Activated CD4-positive, CD25-positive, alpha-beta regulatory T cell treated with anti-CD3 and anti-CD28 coated beads, Interleukin-2, amount 50 U/mL, for 72 hours (primary cell): ENCODE measurements at places on chromosomes 12 and 14.

GRCh38 chr14:68449561-68450181, 343.2 kb downstream of the ZFP36L1 start:
- DNase-seq, result no peak

DNA sequence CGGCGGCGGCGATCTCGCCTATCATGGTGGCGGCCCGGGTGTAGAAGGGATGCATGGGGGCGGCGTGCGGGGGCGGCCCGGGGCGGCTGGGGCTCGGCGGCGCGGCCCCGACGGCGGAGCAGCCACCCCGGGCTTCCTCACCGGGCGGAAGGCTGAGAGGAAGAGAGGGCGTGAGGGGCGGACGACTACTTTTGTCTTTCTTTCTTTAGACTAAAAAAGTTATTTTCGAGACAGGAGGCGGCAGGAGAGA, 240 bp downstream of the BTG1 start:
- DNase-seq, result peak; percentile 76

DNA sequence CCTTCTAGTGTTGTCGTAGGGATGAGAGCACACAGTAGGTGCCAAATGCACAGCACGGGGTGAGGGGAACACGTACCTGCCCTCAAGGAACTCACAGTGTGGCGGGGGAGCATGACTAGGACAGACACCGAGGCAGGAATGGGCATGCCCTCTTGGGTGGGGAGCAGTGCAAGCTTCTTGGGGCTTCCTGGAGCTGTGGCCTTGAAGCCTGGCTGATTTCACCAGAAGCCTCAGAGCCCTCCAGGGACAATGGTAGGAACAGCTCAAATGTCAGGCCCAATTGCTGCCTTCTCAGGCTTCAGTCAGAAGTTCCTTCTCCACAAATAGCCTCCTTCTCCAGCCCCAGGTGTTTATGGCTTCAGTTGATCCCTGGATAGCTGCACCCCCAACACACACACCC, 43.4 kb downstream of the TEAD4 start:
- no peak for DNase-seq

DNA sequence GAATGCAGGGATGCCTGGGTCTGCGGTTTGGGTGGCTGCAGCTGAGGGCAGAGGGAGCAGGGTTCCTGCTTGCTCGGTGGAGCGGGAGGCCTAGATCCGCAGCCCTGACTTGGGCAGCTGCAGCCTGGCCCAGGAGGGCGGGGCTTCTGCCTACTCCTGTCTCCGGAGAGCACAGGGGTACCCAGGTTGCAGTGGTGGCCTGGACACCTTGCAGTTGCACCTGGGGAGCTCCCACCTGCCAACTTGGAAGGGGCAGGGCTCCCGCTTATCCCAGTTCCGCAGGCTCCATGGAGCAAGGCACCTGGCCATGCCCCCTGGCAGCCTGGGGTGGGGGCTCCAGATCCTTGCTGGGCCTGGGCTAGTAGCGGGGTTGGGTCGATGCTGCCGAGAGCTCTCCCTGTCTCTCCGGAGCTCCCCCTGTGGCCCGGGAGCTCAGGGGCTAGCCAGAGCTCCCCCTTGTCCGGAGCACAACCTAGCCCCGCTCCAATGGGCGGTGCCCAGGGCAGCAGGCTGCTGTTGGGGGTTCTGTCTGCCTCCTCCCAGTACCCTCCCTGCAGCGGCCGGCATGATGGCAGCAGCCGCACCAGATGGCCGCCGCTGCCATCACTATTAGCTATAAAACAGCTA, 136.4 kb downstream of the PTPRR start:
- DNase-seq, result no peak

- DNase-seq, result no peak
Measured at GRCh38 chr12:97800561-97800960, 338.0 kb downstream of the RMST start.

DNA sequence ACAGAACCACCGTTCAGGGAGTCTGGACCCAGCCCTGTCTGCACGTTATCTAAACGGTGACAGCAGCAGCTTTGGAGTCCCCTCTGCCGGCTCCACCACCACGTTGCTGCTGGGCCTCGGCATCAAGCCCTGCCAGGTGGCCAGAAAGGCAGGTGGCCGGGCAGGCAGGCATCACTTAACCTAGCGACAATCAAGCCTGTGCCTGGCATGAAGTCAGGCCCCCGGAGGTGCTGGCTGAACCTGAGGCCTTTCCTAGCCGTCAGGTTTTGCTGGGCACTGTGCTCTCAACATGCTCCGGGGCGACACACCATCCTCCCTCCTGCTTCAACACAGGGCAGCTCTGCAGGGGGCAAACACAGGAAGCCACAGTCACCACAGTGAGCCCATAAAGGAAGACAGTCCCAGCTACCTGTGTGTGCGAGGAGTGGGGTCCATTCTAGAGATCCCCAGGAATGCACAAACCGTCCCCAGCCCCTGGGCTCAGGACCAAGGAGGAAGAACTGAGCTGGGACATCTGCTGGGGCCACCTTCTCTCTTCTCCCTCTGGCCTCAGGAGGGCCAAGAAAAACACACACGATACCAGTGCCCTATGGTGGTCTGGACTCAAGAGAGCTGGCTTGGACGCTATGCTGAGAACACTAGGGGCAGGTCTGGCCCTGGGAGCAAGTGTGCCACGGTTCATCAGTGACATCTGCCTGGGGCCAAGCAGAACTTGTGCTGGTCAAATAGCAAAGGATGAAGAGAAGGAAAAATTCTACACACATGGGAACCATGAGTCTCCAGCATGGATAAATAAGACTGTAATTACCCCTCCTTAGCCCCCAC, 44.7 kb downstream of the CCDC88C start:
- DNase-seq, result no peak

DNA sequence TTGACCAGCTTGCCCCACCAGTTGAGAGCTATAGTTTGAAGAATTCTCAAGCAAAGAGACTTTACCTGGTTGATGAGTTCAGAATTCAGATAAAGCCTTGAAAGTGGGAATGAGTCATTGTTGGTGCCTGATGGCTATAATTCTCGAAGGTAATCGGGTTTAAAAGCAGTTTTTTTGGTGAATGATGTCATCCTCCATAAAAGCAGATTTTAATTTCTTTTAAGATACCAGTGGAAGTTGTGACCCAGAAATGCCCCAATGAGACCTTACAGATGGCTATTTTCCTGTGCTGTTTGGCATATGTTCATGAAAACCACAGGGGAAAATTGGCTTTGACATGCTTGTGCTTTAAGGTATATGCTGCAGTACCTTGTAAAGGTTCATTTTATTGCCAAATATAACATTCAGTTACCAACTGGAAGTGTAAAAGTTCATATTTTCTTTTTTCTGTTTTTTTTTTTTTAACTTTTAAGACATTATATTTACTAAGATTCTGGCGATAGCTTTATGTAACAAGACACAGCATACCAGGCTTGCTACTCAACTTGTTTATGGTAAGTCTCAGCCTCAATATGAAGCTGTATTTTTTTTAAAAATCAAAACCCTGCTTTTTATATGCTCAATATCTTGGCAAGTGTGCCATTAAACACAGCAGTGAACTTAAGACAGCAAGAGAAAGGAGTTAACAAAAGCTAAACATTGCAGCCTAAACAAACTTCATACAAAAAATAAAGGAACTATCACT, 119.3 kb downstream of the LMNTD1 start:
- DNase-seq, result no peak

DNA sequence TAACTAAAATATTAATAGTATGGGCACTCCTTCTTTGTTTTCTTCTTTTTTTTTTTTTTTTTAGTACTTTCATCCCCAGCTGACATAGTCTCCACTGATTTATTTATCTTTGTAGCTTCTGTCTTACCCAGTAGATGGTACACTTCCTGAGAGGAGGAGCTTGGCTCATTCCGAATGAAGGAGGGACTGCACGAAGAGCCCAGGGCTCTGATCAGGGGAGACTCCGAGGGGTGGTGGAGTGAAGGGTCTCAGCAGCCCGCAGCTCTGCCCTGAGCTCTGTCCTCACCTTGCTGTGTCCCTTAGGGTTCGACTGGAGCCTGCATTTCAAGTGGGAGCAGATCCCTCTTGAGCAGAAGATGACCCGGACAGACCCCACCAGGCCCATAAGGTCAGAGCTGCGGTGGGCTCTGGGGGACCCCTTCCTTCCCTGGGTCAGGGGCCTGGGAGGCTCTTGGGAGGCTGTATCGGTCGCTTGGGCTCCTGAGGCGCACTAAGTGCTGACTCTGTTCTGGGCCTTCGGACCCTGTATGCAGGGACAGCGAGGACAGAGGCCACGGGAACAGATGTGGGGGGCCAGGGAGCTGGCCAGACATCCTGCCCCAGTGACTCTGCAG, 65.2 kb downstream of the ERH start:
- no peak for DNase-seq

DNA sequence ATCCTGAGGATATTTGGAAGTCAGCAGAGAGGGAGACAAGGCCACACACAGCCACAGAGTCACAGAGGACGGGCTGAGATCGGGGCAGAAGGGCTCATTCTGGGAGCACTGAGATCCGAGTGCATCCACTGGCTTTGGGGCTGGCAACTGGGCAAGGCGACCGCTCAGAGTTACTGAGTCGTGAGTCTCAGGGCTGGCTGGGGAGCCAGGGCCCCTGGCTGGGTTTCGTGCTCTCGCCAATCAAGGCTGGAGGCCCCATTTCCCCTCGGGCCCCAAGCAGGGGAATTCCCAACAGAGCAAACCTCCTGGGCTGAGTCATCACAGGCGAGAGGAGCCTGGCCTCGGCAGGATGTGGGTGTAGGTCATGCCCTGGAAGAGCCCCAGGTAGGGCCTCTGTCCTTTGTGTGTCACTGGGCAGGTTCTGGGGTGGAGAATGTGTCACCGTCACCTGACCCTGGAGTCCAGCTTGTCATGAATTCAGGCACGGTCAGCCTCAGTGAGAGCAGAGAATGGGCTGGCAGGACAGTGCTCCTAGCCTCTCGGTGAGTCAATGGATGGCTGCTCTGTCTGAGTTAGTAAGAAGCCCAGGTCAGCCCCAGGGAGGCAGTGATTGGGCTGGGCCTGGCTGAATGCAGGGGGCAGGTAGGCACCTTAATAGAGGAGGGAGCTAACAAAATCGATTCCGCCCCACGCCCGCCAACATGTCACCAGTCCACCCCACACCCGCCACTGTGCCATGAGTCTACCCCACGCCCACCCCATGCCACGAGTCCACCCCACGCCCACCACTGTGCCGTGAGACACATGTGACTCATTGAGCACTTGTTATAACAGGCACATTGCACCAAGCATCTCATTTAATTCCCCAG, 16.9 kb downstream of the ASB2 start:
- peak; percentile 87 for DNase-seq

- DNase-seq, result no peak
Measured at GRCh38 chr12:107079172-107080011, 14.0 kb downstream of the CRY1 start.

DNA sequence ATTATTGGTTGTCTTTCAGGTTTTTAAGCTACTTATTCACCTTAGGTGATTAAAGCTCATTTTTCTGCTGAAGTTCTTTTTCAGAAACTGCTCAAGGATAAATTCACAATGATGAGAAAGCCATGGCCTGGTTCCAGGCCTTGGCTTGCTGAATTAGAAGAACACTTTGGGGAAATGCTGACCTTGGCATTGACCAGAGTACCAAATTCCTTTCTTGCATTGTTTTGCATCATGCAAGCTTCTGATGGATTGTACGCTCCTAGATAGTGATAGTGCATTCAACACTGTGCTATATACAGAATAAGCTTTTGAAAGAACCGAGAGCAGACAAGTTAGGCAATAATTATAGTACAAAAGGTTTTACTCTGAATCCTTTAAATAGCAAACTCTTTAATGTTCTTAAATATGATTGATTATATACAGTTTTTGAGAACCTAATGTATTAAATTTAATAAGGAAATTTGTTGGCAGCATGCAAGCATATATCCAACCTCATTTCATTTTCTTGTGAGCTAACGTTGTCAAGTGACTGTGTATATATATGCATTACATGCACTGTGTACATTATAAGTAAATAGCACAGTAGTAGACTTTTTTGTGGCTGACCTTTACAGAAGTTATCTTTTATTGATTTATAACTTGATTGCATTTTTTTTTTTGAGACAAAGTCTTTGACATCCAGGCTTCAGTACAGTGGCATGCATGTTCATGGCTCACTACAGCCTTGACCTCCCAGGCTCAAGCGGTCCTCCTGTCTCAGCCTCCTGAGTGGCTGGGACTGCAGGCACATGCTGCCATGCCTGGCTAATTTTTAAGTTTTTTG, 99.2 kb downstream of the DIP2B start:
- DNase-seq, result no peak

DNA sequence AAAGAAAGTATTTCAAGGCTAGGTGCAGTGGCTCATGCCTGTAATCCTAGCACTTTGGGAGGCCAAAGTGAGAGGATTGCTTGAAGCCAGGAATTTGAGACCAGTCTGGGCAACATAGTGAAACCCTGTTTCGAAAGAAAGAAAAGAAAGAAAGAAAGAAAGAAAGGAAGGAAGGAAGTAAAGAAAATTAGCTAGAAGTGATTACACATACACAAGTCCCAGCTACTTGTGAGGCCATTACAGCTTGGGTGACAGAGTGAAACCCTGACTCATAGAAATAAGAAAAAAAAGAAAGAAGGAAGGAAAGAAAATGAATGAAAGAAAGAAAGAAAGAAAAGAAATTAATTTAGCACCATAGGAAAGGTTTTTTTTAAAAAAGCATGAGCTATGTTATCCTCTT, 33.3 kb upstream of the PPP1CC start:
- DNase-seq, result no peak

GRCh38 chr12:130286741-130287440, 50.8 kb upstream of the PIWIL1 start:
- DNase-seq, result no peak

GRCh38 chr12:49355913-49356312, 9.2 kb downstream of the DNAJC22 start:
- DNase-seq, result no peak

- DNase-seq, result no peak
Measured at GRCh38 chr12:92648242-92649031, 54.4 kb upstream of the PLEKHG7 start.
